ENCODE measurements at places on chromosomes 12 and 14.

DNA sequence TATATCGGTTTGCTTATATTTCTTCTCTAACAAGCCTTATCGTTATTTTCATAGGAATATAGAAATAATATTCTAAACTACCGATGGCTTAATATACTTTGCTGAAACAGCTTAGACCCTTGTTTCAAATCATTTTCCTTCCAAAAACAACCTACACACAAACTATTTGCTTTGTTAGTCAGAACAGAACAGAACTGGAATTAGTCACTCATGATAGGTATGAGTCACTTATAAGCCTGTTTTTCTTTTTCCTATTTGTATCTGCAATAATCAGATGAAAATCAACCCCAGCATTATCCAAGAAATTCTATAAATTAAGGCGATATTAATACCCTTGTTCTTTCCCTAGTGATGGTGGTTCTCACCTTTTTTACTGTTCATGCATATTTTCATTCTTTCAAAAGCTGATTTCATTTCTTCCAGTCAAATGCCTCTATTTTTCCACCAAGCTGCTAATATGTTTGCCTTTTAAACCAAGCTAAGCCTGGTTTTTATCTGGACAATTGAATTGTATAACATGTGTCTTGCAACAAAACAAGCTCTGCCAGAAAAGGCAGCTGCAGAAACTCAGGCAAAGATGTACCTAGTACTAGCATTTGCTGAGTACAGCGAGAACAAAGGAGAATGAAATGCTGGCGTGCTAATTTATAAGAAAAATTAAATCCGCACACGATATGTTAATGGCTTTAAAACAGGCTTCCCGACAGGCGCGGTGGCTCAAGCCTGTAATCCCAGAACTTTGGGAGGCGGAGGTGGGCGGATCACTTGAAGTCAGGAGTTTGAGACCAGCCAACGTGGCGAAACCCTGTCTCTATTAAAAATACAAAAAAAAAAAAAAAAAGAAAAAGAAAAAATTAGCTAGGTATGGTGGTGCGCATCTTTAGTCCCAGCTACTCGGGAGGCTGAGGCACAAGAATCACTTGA lies 1418.2 kb downstream of the AACS start:
- DNase-seq, result no peak

DNA sequence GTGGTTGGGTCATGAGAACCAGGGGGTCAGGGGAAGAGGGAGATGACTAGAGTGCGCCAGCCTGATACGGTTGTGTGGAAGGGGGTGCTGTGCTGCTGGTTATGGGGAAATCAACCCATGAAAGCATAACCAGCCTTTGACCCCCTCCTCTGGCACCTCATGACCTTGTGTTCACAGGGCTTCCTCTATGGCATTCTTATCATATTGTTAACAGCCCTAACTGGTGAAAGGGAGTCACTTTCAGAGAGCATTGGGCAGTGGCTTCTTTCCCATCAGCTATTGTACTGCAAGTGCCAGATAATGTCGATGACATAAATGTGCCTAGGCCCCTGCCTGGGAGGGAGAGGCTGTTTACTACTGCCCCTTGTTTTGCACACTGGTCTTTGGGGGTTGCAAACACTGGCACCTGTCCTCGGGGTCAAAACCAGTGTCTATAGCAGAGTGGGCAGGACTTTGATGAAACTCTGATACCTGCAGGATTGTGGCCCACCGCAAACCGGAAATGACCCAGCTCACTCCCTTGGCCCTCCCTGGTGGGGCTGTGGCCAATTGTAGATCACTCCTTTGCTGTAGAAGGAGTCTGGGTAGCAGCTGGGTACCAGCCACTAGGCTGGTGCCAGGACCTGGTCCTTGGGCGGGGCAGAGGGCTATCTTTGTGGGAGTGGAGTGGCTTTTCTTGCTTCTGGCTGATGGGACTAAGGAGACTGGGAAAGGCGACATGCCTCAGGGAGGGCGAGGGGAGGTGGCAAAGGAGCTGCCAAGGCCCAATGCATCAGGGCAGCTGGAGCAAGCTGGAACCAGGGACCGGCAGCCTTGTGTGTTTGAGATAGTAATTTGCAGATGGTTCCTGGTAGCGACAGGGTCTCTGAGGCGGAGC lies 634 bp upstream of the TMEM63C start:
- DNase-seq, result no peak

DNA sequence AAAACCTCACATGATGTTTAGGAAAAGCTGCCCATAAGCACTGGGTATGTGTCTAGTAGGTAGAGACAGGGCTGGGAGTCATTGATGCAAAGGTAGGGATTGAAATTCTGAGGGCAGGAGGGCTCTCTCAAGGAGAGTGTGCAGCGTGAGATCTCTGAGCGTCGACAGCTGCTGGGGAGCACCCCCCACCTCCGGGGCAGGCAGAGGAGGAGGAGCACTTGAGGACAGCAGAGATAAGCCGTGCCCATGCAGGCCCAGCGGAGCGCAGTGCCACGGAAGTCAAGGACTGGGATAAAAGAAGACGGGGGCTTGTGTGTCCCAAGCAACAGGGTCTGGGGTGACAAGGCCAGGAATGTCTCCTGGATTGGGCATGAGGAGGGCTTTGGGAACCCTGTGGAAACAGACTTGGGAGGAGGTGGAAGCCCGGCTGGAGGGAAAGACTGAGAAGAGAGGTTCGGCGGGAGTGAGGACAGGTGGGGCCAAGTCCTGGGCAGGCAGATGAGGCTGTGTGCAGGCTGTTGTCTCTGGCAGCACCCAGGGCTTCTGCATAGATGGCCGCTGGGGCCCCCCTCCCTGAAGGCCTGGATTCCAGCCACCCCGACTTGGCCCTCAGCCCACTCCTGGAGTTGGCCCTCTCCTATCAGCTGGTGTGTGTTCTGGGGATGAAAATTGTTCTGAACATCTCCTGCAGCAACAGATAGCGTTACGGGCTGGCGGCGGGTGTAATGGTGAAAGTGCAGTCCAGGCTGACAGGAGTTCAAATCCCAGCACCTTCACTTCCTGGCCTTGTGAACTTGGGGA lies 1.9 kb downstream of the CACNA2D4 start:
- DNase-seq, result no peak

DNA sequence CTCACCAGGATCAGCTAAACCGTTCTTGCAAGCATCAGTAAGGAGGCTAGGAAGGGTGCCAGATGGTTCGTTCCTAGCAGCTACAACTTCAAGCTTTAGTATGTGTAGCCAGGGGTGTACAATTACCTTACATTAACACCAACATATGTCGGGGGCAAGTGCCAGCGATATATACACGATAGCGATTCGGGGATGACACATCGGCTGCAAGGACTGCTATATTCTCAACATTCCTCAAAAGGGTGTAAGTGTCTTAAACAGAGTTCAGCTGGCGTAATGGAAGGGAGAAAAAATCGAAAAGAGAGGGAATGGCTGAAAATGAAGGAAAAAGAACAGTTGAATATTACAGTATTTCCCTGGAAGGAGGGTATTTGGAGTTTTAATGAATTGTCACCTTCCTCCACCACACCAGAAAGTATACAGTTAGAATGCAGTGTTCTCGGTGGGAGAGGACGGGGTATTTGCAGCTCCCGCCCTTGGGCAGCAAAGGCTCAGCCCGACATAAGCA lies 545 bp downstream of the LIMA1 start:
- no peak for DNase-seq
